ENCODE measurements at places on chromosomes 13 and 19.

DNA sequence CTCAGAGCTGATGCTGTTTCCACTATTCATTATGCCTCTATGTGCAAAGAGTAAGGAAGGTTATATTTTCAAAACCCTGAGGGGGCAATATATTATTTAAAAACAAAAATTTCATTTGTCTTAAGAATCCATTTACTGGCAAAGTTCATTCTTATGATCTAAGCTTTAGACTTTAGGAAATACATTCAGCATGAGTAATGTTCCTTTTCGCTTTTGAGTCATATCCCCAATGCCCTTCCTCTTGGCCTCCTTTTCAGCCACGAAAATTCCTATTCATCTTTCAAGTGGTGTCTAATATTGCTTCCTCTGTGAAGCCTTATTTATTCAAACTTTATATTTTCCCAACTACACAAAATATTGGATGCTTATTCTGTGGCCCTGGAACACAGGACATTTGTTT is 1317.0 kb downstream of the PCDH9 start:
- DNase-seq = no peak

- DNase-seq = no peak
Observed at GRCh38 chr19:20640545-20640944, 20.8 kb downstream of the ZNF626 start.

GRCh38 chr13:51844862-51845573 is at the start of gene TMEM272:
TMEM272 (minus strand) TSS chr13:51845177; CDS start chr13:51838530, 6,647 bp downstream.
- peak; percentile 70 for DNase-seq

DNA sequence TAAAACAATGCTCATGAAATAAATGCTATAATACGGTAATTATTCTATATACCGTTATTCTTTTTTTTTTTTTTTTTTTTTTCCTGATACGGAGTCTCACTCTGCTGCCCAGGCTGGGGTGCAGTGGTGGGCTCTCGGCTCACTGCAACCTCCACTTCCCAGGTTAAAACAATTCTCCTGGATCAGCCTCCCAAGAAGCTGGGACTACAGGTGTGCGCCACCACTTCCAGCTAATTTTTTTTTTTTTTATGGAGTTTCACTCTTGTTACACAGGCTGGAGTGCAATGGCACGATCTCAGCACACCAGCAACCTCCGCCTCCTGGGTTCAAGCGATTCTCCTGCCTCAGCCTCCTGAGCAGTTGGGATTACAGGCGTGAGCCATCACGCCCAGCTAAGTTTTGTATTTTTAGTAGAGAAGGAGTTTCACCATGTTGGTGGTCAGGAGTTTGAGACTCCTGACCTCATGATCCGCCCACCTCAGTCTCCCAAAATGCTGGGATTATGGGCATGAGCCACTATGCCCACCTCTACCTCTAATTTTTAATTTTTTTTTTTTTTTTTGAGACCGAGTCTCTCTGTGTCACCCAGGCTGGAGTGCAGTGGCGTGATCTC is 6.9 kb downstream of the PPP1R15A start:
- no peak for DNase-seq

DNA sequence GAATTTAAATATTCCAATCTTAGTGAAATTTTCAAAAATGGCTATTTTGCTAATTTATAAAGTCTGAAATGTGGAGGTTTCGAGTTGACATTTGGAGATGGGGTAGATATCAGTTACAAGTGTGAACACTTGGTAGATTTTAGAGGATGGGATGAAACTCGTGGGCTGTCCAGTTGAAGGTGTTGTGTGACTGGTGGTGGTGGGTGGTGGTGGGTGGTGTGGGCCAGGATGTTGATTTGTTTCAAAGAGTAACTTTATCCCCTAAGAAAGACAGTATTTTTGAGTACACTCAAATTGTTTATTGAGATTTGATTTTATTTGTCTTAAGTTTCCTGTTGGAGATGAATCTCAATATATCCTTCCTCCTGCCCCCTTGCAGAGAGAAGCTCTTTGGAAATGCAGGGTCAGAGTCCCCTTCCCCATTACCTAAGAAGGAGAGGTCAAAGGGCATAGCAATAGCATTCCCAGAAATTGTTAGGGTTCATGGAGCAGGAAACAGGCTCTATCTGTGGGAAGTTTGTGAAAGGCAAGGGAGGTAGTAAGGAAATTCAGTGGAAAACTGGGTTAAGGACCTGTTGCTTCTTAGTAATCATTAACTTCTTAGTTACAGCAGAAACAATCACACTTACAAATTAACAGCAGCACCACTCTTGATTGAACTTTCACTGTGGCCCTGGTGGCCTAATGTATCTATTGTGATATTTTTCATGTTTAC is 133.6 kb upstream of the RNF113B start:
- DNase-seq = no peak

DNA sequence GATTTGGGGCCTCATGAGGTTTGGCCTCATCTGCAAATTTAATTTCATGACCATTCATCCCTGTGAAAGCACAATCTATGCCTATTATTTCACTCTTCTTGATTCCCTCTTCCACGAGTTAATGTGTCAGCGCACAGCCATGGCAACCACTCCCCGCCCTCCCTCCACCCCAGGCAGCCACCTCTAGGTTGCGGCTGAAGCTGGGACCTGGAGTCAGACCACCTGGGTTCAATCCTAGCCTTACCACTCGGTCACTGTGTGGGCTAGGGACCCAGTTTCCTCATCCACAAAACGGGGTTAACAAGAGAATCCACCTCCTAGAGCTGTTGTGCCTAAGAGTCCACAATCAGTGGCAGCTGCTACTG is 9.8 kb downstream of the CHST8 start:
- no peak for DNase-seq

GRCh38 chr13:50403311-50403710 is 388.1 kb downstream of the KCNRG start:
- DNase-seq = no peak

GRCh38 chr13:29922896-29923295 is 72.5 kb upstream of the UBL3 start:
- DNase-seq = no peak

GRCh38 chr19:3987619-3988371 is 2.5 kb upstream of the EEF2 start:
- peak; percentile 82 for DNase-seq

DNA sequence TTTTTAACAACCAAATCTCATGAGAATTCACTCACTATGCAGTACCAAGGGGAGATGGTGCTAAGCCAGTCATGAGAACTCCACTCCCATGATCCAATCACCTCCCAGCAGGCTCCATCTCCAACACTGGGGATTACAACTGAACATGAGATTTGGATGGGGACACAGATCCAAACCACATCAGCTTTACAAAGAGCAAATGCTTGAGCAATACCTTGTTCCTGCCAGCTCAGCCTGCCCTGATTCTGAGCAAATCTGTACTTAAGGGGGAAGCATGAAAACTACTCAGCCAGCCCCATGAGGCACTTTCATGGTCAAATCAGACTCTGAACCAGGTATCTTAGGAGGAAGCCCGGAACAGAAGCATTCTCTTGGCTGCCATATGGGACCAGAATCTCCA is 259.9 kb downstream of the TBC1D4 start:
- DNase-seq = no peak

DNA sequence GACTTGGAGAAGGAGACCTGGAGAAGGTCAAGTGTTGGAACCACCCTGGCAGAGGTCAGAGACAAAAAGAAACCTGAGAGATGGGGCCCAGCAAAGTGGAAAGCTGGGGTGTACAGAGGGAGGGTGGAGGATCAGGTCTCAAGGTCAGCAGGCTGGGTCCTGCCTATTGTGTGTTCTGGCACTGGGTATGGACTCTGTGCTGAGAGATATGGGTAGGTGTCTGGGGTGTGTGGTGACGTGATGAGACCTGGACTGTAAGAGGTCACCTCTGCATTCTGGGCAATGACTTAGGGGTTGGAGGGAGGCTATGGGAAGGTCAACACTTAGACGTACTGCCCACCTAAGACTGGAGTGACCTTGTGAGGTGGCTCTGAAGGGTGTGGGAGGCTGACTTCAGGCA is 88.1 kb downstream of the SCGB2B2 start:
- no peak for DNase-seq

GRCh38 chr13:67238277-67238859 is 8.2 kb upstream of the PCDH9 start:
- no peak for DNase-seq

DNA sequence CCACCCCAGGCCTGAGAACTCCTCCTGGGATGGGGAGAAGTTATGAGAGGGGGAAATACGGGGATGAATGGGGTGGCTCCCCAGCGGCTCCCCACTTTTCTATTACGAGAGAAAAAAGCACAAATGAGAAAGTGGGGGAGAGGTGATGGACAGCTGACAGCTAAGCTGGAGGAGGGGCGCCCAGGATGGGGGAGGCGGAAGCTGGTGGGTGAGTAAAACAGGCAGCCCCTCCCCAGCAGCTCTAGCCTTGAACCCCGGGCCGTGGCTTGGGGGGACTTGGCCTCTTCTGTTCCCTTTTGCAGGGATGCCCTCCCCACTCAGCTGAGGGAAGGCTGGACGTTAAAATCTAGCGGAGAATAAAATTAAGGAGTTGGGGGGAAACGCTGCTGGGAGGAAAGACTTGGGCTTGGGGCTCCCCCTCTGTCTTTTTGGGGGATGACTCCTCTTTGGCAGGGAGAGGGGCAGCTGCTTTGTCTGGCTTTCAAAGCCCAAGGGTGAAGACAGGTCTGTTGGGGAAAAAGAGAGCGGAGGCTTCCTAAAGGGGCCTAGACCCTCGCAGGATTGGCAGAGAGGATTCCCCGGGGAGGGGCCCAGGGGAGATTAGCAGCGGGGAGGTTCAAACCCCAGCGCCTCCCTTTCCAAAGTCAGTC is 1.4 kb upstream of the SAMD1 start:
- DNase-seq = peak; percentile 53

GRCh38 chr19:42529248-42529764 is 1.0 kb upstream of the CEACAM1 start:
- peak; percentile 62 for DNase-seq
